ENCODE measurements at places on chromosomes 4 and X.

DNA sequence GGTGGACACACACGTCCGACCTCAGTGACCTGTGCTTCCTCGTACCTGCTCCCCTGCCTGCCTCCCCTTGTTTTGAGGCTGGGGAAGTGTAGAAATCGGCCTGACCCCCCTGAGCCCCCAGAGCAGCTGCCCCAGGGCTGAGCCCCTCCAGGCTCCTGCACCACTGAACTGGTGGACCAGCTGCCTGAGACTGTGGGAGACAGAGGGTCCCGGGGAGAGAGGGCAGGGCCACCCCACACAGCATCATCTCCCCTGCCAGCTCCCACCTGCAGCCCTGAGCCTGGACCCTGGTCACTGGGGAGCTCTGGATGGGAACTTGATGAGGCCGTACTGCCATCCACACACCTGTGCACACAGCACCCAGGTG lies 15.0 kb upstream of the NAT8L start:
- no peak for DNase-seq

DNA sequence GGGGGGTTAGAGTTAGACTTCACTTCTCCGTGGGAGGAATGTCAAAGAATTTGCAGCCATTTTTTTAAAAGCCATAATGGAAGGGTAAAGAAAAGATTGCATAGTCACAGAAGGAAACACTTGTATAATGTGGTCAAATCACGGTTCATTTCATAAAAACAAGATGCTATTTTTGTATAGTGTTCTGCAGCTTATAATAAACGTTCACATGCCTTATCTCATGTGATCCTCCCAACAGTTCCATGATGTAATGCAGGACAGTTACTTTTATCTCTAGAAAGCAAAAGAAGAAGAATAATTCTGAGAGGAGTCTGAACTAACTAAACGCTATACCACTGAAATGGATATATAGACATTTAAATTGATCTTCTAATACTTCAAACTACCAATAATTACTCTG lies 71.3 kb upstream of the CAMK2D start:
- no peak for DNase-seq

DNA sequence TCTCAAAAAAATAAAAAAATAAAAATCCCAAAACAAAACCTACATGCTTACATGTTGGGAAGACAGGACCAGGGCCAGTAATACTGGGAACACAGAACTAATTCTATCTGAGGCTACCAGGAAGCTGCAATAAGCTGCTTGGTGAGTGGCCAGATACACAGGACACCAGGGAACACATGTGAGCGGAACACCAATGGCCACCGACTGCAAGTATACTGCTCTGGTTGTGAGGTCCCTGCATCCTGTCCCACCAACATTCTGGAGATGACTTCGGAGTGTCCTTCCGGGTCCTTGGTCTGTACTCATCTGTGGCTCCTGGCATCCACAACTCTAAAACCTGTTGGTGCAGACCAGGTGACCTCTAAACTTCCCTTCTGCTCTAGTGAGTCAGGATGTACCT lies 2.7 kb downstream of the TNIP2 start:
- no peak for DNase-seq

GRCh38 chr4:51925307-51925706 lies 82.4 kb downstream of the DCUN1D4 start:
- no peak for DNase-seq

DNA sequence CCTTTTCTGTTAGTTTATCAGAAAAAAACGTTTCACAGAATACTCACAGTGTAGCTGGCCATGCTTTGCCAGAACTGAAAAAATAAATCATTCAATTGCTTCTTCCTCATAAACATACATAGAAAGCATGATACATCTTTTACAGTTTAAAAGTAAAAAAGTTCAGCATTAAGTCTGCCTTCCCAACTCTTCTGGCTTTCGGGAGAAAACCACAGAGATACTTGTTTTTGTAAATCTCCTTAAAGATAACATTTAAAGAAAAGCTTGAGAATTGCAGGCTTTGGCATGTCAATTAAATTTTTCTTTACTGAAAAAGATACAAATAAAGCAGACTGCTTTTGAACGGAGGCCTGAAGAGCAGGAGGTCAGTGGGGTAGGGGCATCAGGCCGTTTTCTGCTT lies 66.8 kb downstream of the SEC24D start:
- DNase-seq, result no peak

DNA sequence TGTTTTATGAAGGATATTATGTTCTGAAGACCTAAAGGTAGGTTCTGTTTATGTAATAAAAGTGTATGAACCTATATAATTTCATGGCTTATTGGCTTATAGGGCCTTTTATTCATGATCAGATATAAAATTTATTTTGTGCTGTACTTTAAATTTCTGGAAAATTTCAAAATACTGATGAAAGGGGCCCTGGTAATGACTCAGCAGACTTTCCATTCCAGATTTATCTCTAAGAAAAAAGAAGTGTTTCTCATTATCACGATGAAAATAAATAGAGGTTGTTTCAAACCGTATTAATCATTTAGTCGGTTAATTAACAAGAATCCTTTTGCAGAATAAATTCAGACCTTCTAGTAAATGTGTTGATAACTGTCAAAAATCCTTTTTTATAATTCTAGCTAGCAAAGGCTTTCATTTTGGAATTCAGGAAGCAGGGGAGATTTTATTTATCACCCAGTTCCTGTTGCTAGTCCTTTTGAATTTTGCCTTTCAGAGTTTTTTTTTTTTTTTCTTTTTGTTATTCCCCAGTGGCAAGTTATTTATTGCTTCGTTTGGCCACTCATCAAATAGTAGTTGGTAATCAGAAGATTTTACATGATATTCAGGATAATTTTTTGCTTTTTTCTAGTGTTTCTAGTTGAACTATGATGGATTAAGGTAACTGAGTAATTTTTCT lies 5.4 kb upstream of the TAPT1 start:
- DNase-seq, result no peak

DNA sequence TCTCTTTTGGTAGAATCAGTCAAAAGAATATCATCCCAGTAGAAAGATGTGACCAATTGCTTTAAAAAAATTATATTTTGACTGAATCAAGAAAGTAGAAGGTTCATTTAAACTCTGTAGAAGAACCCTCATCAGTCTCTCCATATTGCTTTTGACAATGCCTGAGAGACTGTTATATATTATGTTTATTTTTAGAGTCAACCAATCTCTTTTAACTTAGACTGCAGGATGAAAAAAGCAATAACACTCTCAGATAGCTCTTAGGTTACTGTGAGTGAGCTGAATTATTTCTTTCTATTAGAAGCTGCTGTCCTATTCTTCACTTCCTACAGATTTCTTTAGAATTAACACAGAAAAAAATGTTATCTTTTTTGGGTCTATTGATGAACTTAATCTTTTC lies 38.1 kb downstream of the GALNTL6 start:
- no peak for DNase-seq

GRCh38 chrX:155745792-155746191 lies 133.0 kb upstream of the TMLHE start:
- no peak for DNase-seq

DNA sequence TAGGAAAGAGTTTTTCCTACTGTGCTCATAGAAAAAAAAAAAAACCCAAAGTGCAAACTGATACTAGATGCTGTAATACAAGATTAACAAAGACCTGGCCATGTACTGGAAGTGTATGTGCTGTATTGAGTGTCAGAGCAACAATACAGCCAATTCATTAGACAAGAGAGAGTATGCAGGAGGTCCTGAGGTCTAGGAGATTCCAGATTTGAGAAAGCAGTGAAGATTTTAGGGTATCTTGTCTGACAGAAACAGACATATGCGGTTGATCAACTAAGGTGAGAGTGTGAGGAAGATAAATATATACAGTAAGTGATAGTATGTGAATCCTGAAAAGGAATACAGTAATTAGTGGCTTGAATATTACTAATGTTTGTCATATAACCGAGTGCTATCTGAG lies 3.0 kb downstream of the GPR174 start:
- DNase-seq, result no peak

DNA sequence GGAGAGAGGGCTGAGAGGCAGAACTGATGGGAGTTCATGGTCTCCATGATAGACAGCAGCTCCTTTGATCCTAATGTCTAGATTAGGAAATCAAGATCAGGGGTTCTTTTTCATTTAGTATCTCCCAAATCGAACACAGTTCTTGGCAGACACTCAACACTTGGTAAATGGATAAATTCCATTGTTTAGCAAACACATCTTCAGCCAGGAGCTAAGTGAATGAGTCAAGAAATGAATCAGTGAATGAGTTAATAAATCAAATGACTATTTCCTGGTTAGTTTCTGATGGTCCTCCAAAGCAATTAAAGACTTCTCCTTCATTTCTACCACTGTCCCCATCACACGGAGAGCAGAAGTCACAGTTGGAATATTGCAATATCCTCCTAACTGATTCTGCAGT lies 120.0 kb upstream of the SHISA3 start:
- no peak for DNase-seq

GRCh38 chr4:149166365-149166764 lies 649.3 kb downstream of the IQCM start:
- no peak for DNase-seq

DNA sequence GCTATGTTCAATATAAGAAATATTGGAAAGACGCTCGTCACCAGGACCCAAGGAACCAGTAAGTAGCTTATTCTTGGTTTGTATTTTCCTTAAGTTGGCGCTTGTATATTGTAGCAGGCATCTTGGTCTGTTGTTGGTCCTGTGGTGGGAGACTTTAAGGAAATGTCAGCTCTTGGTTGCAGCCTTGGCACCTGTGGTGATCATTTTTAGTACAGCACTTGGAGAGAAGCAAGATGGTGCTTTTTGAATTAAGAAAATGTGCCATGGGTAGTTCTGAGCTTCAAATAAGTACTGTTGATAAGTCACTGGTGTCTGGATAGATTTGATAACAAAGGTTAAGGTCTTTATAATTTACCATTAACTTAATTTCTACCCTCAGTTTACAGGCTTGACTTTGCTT lies 1.1 kb downstream of the RPS3A start:
- DNase-seq, result no peak

DNA sequence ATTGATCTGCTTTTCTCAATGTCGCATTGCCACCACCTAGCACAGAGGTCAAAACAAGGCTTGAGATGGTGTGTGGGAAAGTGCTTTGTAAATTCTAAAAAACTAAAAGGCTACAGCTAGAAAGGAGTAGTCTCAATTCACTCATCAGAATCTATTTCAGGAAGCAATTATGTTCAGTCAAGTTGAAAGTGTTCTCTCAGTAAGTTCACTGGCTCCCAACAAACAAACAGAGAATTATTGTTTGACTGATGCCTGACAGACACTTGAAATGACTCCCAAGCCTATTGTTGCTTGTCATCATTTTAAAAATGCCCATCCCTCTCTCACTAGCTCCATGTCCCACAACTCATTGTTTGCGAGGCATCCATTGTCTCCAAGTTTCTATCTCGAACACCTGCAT lies 419.6 kb upstream of the CPEB2 start:
- no peak for DNase-seq

DNA sequence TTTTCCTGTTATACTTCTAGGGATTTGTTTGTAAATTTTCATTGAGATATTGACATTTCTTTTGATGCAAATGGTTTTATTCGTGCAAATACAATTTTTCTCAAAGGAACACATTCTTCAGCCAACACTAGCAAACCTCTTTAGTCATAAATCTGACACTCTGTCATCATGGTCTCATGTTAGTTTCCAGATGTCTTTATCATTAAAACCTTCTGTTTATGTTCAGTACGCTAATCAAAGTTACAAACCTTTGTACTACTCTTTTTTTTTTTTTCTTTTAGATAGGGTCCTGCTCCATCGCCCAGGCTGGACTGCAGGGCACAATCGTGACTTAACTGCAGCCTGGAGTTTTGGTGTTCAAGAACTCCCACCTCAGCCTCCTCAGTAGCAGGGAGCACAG lies 7.1 kb downstream of the SLC25A31 start:
- DNase-seq, result no peak

DNA sequence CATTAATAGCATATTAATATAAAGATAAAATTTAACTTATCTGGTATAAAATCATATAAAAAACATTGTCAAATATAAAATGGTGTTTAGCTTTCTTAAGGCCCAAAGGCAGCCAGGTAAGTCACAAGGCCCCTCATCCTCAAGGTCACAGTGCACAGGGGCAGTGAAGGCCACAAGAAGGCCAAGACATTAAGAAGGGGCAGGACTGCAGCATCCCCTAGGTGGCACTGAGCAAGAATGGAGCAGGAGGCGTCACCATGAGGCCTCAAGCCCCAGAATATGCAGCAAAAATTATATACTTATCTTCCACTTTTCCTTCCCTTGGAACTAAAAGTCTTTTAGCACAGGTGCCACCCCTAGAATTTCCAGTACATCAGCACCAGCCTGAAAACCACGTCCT lies 49.5 kb upstream of the MAGEA8 start:
- DNase-seq, result no peak

DNA sequence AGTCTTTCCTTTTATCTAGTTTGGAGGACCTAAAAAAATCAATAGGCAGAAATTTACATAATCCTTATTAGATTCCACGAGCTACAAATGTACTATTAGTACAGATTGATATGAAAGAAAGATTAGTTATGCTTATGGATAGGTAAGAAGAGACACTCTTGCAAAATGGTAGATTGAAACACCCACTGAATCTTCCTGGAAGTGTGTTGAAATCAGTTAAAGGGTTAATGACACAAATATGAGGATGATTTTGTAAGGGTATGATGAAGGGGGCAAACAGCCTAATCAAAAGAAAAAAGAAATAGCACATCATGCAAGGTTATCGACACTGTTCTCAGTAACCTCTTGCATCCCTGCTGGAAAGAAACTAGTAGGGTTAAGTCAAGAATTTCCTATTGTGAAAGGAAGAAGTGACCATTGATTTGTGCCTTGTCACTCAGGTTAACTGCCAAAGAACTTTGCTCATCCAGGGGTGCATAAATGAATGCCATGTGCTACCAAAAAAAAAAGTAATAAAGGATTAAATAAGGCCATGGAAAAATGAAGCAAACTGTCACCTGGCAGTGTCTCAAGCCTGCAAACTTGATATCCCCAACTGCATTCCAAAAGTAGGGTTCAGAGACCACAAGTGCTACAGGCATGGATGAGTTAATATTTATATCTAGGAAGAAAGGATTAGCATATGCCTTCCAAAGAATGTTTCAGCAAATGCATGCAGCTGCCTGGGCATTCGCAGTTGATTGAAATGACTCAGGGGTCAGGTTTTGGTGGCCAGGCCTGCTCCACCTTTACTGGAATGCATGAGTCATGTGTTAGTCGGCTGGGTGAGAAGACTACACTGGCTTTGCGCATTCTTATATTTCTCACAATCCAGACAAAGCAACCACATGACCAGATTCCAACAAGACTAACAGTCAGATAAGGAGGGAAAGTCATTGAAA lies 78.3 kb upstream of the ATXN3L start:
- no peak for DNase-seq

DNA sequence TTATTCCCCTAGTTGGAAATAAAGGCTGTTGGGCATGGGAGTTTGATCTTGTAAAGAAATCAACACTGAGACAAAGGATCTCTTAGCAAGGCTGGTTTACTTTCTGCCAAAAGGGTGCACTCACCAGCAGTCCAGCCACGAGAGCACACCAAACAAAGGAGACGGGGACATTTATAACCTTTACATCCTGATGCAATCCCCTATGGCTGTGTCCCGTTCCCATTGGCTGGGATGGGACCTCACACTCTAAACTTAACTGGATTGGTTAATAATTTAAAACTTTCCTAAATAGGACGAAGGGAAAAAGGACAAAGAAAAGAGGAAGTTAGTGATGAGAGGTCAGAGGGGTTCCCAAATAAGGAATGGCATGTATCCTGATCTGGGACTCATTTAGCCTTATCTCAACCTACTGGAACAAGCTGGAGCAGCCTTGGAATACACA lies 17.9 kb downstream of the METAP1 start:
- no peak for DNase-seq

Measured in stimulated activated CD4-positive, alpha-beta T cell treated with anti-CD3 and anti-CD28 coated beads, Interleukin-1b, Interleukin-23, amount 100 ng/mL, for 4 hours (primary cell).